ENCODE measurements at places on chromosomes 5 and 9. TPM values are rescaled to one million over a fixed set of nuclear protein-coding genes. Genes with fewer than 3 reads are reported as not detected.

The HMCN2 gene
- 0.34 TPM for polyA plus RNA-seq

The DNAH5 gene
- polyA plus RNA-seq, result 0.41 TPM

The HSPA5 gene
- 136 TPM for polyA plus RNA-seq

The FAM169A gene
- 2.8 TPM for polyA plus RNA-seq

The ADAMTSL1 gene
- 43.5 TPM for polyA plus RNA-seq

The RGS14 gene
- 10.7 TPM for polyA plus RNA-seq

The LTC4S gene
- 1.9 TPM for polyA plus RNA-seq

The FCN1 gene
- 2.5 TPM for polyA plus RNA-seq

The DND1 gene
- 0.48 TPM for polyA plus RNA-seq
